ENCODE measurements at places on chromosomes 16 and 17. TPM values are rescaled to one million over a fixed set of nuclear protein-coding genes. Genes with fewer than 3 reads are reported as not detected.

GRCh38 chr17:1996800-1997288 lies 28.3 kb downstream of the RTN4RL1 start:
- no peak for DNase-seq

DNA sequence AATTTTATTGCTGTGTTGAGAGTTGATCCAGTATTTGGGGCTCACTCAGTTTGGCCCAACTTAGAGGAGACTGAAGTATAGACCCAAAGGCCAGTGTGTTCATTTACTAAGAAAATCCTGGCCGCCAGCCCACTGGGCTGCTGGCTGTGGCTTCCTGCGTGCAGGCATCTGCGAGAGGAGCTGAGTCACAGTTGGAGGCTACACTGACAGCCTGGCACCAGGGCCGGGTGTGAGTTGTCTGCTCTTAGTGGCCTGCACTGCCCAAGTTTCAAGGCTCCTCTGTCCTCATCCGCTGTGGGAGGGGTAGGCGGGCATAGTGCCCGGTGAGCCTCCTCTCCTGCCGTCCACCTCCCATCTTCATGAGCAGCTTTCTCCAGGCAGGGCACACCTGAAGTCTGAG lies 54.2 kb downstream of the PLD6 start:
- DNase-seq, result peak; percentile 98

DNA sequence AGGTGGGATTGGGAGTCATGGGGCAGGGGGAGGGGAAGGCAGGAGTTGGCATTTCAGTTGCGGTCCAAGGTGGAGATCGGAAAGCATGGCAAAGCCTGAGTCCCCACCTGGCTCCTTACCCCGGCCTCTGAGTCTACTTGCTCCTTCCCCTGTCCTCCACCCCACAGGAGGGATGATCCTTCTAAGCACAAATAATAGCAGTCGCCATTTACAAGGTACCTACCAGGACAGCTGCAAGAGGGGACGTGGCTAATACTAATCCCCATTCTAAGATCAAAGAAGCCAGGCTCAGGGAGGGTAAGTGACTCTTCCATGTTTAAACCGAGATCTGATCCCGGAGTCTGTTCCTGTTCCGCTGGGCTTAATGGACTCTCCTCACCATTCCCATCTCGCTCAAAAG lies 396.3 kb downstream of the SLC39A11 start:
- no peak for DNase-seq

GRCh38 chr16:47140686-47141085 lies 3.1 kb downstream of the NETO2 start:
- no peak for DNase-seq

- no peak for DNase-seq
Observed at GRCh38 chr16:78228704-78229103, 129.2 kb downstream of the WWOX start.

DNA sequence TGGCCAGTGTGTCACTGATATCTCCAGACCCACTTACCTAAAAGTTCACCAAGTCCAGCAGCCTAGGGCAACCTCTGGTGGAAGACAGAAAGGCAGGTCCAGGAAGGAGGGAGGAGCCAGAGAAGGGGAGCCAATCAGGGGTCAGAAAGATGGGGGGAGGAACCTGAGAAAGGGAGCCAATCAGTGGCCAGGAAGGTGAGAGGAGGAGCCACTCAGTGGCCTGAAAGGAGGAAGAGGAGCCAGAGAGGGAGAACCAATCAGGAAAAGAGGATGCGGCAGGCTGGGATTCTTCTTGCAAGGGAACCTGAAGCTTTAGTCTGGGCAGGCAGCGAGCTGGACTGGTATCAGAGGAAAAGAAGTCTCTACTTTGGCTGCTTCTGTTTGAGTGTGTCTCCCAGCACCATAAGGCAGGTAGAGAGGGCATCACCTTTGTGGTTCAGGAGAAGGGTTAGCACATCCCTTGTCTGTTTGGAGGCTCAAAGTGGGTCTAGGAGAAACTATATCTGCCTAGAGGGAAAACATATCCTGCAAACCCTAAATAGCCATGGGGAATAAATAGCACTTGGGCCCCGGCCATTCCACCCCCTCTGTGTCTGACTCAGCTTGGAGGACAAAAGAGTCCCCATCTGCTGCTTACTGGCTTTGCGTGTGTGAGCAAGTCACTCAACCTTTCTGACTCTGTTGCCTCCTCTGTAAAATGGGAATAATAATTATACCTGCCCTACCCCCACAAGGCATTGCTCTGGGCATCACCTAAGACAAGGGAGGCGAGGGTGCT lies 43.4 kb upstream of the CRHR1 start:
- peak; percentile 53 for DNase-seq

GRCh38 chr17:60601447-60602384 lies 1.7 kb downstream of the PPM1D start:
- DNase-seq, result peak; percentile 51

DNA sequence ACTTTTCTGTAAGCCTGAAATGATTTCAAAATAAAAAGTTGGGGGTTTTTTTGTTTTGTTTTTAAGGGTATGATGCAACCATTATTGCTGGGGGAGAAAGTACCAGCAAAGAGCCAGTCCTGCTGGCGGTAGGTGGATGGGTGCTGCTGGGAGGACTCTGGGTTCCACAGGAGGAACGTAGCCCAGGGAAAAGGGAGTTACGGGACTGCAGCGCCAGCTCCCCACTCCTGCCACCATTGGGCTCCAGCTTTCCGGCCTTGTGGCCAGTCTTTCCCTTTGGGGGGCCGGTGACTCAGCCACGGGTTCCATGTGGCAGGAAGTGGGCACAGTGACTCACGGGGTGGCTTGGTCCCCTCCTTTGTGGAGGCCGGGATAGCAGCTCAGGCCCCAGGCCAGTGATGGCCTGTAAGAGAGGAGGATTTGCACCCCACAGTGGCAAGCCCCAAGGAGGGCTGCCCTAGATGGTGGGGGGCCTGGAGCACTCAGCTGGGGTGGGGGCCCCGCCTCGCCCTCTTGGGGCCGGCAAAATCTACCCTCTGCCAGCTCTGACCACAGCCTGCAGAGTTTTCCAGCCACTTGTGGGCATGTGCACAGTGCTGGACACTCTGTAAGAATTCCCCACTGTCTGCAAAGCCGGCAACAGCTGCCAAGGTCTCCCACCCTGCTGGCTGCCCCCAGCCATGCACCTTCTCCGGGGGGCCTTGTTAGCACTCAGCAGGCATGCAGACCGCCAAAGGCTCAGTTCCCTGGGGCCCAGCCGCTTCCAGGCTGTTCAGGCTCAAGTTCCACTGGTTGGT lies 30.4 kb downstream of the SOCS3 start:
- DNase-seq, result peak; percentile 98

DNA sequence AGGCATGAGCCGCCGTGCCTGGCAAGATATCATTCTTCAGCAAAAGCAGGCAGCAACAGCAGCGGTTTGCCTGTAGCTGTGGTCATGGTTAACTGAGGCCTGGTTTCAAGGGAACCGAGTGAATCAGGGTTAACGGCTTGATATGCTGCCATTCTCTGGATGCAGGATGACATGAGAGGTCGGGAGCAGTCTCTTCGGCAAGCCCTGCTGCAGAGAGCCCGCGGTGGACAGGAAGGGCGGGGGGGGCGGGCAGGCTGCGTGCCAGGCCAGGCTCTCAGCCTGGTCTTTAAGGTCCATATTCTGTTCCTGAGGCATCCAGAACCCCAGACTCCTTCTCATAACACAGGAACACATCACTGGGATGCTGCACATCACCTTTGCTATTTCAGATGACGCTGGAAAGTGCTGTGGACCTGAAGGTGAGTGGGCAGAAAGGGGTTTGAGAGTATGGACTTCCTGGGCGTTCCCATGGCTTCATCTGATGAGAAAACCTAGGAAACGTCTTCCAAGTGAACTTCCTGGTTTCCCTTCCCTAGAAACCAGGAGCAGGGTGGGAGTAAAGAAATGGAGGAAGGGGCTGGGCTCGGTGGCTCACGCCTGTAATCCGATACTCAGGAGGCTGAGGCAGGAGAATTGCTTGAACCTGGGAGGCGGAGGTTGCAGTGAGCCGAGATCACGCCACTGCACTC lies 165.6 kb upstream of the RPH3AL start:
- DNase-seq, result no peak

- DNase-seq, result peak; percentile 34
Observed at GRCh38 chr16:2857451-2858244, at the start of gene PRSS22. TSS of gene PRSS22 (minus strand) at chr16:2858170. CDS start at chr16:2858104, 66 bp downstream.

DNA sequence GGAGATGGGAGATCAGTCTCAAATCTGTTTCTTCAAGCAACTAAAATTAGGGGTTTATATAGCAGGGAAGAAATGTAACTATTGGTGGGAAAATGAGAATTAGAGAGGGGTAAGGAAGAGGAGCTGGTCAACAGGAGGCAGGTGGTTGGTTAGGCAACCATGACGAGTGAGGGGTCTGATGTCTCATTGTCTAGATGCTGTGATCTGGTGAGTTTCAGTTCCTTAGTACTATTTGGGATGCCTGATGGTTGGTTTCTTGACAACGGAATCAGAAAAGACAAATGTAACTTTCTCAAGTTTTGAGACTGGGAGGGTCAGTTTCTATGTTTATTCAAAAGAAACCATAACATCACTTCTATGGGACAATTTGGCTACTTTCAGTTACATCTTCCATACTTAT lies 415.3 kb upstream of the C16orf82 start:
- no peak for DNase-seq

- DNase-seq, result no peak
Observed at GRCh38 chr16:77555791-77556190, 121.0 kb upstream of the ADAMTS18 start.

- DNase-seq, result no peak
Observed at GRCh38 chr16:17926461-17926860, 410.1 kb downstream of the NPIPA8 start.

DNA sequence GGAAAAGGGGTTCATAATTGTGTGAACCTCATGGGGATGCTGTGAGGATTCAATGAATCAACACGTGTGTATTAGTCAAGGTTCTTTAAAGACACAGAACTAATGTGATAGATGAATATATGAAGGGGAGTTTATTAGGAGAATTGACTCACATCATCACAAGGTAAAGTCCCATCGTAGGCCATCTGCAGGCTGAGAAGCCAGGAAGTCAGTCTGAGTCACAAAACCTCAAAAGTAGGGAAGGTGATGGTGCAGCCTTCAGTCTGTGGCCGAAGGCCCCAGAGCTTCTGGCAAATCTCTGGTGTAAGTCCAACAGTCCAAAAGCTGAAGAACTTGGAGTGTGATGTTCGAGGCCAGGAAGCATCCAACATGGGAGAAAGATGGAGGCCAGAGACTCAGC lies 413.4 kb downstream of the CDH13 start:
- peak; percentile 67 for DNase-seq

DNA sequence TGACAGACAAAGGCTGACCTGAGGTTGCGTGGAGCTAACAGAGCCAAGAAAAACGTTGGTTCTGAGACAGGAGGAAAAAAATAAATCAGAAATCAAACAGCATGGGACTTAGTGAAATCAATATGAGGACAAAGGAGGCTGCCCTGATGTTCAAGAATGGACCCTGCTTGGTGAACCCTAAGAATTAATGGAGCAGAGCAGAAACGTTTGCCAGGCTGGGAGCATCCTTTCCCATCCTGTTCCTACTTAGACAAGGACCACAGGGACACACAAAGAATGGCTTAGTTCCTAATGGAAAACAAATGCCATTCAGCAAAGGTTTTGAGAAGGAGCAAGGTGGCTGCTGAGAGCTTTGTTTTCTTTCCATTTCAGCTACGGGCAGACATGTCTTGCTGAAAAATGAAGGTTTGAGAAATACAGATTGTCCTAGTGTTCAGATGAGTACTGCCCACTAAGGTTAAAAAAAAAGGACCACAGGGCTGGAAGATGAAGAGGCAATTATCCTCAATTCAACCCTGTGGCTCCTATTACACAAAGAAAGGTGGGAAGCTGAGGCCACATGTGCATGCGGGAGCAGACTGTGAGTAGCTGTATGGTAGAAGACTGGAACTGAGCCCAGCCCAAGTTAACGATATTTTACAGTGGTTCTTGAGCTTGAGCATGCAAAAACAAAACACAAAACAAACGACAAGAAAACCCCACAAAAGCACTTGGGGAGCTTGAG lies 230.1 kb downstream of the SLC39A11 start:
- DNase-seq, result no peak

GRCh38 chr17:73560661-73561060 lies 83.6 kb downstream of the SDK2 start:
- DNase-seq, result peak; percentile 40

DNA sequence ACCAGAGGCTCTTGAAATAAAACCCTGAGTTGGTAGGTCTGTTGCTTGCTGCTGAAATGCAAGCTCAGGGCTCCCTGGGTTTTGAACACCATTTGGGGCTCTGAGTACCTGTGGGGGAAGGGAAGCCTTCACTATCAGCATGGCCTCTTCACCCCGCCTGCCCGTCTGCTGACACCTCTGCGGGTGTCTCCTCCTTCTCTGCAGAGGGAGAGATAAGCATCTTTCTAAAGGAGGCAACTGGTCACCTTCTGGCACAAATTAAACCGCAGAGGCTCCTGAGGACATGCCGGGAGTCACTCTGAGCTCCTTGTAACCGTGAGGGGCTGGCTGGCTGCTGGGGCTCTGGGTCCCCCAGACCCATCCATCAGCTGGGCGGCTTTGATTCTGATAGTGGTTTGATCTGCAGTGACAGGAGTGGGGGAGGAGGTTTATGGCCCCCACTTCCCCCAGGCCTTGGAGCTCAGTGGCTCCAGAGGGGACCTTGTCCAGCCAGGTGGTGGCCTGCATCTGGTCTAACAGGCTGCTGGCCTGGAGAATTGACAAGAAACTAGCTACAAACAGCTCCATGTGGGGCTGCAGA lies 123.5 kb downstream of the IRF8 start:
- no peak for DNase-seq

DNA sequence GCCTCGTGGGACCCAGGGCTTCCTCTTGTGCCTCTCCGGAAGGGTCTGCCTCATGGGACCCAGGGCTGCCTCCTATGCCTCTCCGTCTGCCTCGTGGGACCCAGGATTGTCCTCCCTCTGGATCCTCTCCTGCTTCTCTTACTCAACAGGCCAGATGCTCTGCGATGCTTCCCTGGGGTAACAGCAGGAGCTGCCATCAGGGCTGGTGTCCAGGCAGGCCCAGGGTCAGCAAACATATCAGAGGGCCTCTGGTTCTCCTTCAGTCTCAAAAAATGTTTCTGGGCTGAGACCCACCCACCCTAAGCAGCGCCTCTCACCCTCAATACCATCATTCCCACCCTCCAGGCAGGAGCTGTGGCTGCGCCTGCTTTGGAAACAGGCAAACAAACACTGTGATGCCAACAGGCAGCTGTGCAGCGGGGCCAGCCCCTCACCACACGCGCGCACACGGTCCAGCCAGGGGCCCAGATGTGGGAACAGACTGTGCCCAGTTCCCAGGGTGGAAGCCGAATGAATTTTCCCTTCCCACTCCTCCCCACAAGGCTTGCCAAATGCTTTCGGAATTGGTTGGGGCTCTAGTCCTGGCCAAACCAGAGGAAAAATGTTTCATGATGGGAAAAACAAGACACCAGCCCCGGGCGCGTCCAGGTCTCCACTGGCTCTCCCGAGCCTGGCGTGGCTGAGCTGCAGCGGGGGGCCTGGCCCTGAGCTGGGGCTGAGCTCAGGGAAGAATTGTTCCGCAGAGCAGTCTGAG lies 11.3 kb downstream of the TIMM22 start:
- DNase-seq, result no peak

UMOD gene
- not detected for total RNA-seq

GRAP gene
- total RNA-seq, result not detected

CRYBA1 gene
- not detected for total RNA-seq

ALOX15B gene
- total RNA-seq, result not detected

HP gene
- not detected for total RNA-seq

GRIN2C gene
- total RNA-seq, result not detected

KCNH4 gene
- under 0.01 TPM for total RNA-seq

ANKS3 gene
- 19.7 TPM for total RNA-seq

PRAC1 gene
- total RNA-seq, result not detected

C16orf54 gene
- total RNA-seq, result 0.11 TPM

PRR29 gene
- total RNA-seq, result 1.1 TPM

HS3ST2 gene
- total RNA-seq, result not detected

ACSM2A gene
- not detected for total RNA-seq

CA4 gene
- total RNA-seq, result not detected

NEUROD2 gene
- total RNA-seq, result not detected

NPIPA2 gene
- 0.24 TPM for total RNA-seq

CNP gene
- 39.5 TPM for total RNA-seq

KRT16 gene
- 1.0 TPM for total RNA-seq

All from Daoy (cell line).